Sigmoid colon (tissue), 7 donors: ENCODE measurements at places on chromosomes 3 and 15.

GRCh38 chr3:157152438-157152837 lies 7.5 kb downstream of the CCNL1 start:
- H3K4me1 ChIP-seq: peaks cover 40% of the 10 kb centered on the region
- peaks cover 64% of the 10 kb centered on the region for H3K36me3 ChIP-seq
- no peak overlapping the region for H3K4me3 ChIP-seq
- peak overlapping the region; percentile 31 for H3K27ac ChIP-seq
- no peak for DNase-seq

- H3K27me3 ChIP-seq: peaks cover 33% of the 10 kb centered on the region
- no peak overlapping the region for H3K27ac ChIP-seq
- no peak overlapping the region for H3K4me3 ChIP-seq
- peaks cover 2% of the 10 kb centered on the region for H3K36me3 ChIP-seq
Measured at GRCh38 chr3:50192689-50193141, 1.3 kb downstream of the GNAT1 start.

GRCh38 chr3:181265750-181266333 lies 276.3 kb upstream of the DNAJC19 start:
- no peak overlapping the region for H3K4me3 ChIP-seq
- no peaks in the 10 kb centered on the region for H3K36me3 ChIP-seq
- no peak overlapping the region for H3K27ac ChIP-seq
- H3K4me1 ChIP-seq: no peaks in the 10 kb centered on the region

GRCh38 chr3:46709721-46710120 lies 7.9 kb downstream of the PRSS50 start:
- H3K27me3 ChIP-seq: no peaks in the 10 kb centered on the region
- no peaks in the 10 kb centered on the region for H3K36me3 ChIP-seq
- H3K4me3 ChIP-seq: no peak overlapping the region

GRCh38 chr3:111592143-111592542 lies 3.0 kb downstream of the ZBED2 start:
- H3K36me3 ChIP-seq: no peaks in the 10 kb centered on the region
- H3K4me1 ChIP-seq: no peaks in the 10 kb centered on the region
- no peak overlapping the region for H3K4me3 ChIP-seq
- H3K27me3 ChIP-seq: no peaks in the 10 kb centered on the region
- no peak for DNase-seq
- no peak overlapping the region for H3K27ac ChIP-seq
